ENCODE measurements at places on chromosomes 4 and X.

- DNase-seq, result no peak
These were observed 116.9 kb upstream of the AR start for GRCh38 chrX:67426946-67427345.

- no peak for DNase-seq
These were observed 95.7 kb downstream of the ANXA3 start for GRCh38 chr4:78647272-78647671.

DNA sequence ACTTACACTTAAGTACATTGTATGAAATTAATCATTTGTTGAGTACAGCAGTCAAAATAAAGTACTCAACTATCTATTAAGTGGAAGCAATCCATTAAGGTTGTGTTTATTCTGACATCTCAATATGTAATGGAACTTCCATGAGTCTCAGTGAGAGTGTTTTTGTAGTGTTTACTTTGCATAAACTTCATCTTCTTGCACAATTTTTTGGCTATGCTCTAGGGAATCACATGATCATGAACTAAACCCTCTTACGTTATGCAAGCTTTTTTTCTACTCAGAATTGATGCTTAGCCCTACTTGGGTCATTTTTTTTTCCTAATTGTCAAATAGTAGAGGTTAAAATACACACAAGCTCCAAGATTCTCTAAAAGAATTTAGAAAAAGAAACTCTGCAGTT is 21.1 kb upstream of the PIGA start:
- DNase-seq, result no peak

- DNase-seq, result peak; percentile 5
These were observed 30.1 kb downstream of the TEX13A start for GRCh38 chrX:105190252-105190853.

- DNase-seq, result no peak
These were observed 6.2 kb downstream of the GK start for GRCh38 chrX:30659421-30659820.

DNA sequence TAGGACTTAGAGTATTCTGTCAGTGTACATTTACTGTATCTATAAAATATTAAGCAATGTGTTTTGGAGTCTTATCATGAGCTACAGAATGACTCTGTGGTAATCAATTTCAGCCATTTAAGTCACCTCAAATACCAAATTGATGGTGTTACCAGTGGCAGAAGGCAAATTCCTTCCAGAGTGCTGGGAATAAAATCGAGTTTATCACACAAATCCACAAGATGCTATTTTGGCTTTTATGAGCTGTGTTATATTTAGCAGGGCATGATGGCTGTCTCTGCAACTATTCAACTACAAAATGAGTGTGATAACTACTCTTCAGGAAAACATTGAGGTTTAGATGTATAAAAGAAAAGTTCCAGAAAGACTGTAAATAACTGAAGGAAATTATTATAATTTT is 78.2 kb downstream of the AREG start:
- DNase-seq, result no peak

DNA sequence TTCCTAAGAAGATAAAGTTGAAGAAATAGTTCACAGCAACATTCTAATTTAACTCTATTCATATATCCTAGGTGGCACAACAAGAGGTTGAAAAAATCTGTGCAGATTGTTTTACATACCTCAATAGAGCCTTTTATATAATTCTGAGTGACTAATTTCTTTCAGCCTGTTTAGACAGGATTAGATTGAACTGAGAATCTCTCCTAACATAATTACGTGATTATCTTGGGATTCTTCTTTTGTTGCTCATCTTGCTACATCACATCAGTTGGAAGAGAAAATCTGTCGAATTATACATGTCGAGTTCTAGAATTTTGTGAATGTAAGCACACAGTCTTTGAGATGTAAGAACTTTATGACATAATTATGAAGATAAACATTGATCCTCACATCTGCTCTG is 1873.7 kb upstream of the IGFBP7 start:
- DNase-seq, result no peak

DNA sequence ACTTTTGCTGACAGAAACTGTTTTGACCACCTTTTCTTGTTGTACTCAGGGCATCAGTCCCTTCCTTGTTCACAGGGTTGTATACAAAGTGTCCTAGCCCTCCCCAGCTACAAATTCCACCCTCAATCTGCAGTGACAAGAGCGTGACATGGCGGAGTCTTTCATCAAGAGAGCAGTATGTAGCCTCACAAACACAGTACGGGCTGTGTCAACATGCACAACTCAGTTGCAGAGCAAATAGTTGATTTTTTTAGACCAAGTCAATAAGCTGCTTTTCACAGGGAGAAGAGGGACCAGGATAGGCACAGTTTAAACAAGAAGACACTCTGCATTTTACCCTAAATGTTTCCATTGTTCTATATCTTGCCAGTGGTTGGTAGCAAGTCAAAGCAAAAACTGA is 8.6 kb upstream of the HS6ST2 start:
- no peak for DNase-seq

DNA sequence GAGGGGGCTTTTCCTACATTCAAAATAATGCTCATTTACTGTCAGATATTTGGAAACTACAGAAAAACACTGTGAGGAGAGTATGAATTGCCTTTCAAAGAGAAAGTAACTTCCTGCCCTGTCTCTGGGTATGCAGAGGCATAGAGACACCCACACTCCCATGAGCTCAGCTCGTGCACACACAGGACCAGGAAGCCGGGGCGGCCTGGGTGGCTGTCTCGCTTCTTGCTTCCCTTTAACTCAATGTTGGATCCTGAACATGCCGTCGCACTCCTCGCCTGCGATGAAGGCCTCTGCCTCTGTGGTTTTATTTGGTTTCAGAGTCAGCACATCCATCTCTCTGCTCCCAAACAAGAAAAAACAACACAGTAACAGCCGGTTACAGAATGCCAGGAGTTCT is 40.1 kb upstream of the GPR78 start:
- no peak for DNase-seq

GRCh38 chrX:15483891-15484290 is 9.2 kb downstream of the PIR start:
- no peak for DNase-seq

DNA sequence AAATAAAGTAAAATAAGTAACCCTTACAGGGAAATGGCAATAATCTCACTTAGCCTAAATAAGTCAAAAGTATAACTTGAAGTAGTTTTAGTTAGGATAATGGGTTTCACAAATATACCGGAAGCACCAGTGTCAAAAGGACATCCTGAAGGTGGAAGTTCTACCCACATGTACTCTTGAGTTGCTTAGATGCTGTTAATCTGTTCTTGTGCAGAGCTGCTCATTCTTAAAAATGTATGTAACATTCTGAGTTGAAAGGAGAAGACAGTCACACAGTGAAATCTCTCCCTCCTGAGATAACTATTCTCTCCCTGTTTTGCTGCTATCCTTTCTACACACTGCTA is 11.2 kb upstream of the CCNG2 start:
- DNase-seq, result no peak
